ENCODE measurements at places on chromosomes 7 and 10.

DNA sequence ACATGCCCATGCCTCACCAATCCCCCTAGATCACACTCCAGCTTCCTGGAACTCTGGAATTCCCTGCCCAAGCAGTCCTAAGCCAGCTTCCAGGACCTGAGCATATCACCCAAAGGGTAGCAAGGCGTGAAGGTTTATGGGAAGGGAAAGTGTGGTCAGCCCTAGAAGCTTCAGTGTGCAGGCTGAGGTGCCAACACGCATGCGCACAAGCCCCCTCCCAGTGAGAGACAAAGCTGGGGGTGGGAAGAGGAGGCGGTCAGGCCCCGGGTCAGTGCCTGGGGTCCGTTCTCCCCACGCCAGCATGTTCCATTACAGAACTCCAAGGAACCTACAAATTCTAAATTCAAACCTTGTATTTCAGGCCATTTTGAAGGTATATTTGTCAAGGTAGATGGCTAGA, 103.6 kb upstream of the C7orf33 start:
- no peak for DNase-seq

DNA sequence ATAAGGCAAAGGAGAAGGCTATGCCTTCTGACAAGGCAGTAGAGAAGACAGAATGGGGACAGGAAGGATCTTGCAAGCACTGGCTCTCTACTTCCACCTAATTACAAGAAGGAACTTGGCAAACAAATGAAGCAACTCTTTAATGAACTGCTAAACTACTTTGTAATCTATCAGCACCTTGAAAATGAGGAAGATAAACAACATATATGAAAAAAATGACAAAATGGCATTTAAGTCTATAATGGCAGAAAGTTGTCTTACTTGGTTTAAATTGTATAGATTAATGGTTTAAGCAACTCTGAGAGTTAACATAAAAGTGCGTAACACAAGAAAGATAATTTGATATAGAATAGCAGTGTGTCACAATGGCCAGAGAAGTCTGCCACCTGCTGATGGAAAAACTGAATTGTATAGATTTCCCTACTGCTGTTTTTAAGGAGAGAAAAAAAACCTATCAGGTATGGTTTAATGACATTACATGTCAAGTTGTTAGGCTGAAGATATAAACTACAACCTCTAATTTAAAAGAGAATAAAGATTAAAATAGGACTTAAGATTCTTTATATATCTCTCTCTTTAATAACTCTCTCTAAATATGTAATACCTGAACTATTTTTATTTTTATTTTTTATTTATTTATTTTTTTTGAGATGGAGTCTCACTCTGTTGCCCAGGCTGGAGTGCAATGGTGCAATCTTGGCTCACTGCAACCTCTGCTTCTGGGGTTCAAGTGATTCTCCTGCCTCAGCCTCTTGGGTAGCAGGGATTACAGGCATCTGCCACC, 11.8 kb downstream of the NT5C3A start:
- peak; percentile 84 for DNase-seq

DNA sequence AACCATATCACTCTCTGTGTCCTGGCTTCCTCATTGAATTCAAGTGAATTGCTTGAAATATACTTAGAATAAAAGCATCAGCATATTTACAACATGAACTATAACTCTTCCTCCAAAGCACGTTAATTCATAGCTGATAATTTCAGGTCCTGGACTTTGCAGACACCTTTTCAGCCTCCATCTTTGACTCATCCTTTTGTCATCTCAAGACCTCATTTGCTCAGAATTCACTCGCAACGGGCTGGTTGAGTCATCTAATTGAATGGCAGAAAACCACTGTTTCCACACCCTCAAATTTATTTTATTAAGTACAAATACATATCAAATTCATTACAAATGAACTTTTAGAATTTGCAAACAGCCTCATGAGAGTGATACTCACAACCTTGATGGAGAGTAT, 545.7 kb downstream of the GATA3 start:
- DNase-seq = no peak

DNA sequence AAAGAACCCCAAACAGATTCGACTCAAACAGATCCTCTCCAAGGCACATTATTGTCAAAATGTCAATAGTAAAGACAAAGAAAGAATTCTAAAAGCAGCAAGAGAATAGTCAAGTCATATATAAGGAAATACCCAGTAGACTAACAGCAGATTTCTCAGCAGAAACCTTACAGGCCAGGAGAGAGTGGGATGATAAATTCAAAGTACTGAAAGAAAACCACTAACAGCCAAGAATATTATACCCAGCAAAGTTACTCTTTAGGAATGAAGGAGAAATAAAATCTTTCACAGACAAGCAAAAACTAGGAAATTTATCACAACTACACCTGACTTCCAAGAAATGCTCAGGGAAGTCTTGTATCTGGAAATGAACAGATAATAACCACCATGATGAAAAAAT, 38.2 kb downstream of the ANXA8 start:
- no peak for DNase-seq

DNA sequence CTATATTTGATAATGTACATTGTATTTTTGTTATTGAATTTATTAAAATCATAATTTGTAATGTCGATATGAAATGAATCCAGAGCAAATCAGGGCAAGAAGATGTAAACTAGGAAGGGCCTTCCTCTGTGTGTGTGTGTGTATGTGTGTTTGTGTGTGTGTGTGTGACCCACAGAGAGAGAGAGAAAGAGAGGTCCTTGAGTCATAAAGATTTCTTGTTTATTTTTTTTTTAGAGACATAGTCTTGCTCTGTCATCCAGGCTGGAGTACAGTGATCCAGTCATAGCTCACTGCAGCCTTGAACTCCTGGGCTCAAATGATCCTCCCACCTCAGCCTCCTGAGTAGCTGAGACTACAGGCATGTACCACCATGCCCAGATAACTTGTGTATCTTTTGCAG, 50.7 kb downstream of the INPP5F start:
- no peak for DNase-seq

- DNase-seq = no peak
Observed at GRCh38 chr10:88185830-88186229, 322.4 kb downstream of the PTEN start.

- peak; percentile 70 for DNase-seq
Observed at GRCh38 chr10:75283671-75284470, 48.1 kb upstream of the COMTD1 start.

DNA sequence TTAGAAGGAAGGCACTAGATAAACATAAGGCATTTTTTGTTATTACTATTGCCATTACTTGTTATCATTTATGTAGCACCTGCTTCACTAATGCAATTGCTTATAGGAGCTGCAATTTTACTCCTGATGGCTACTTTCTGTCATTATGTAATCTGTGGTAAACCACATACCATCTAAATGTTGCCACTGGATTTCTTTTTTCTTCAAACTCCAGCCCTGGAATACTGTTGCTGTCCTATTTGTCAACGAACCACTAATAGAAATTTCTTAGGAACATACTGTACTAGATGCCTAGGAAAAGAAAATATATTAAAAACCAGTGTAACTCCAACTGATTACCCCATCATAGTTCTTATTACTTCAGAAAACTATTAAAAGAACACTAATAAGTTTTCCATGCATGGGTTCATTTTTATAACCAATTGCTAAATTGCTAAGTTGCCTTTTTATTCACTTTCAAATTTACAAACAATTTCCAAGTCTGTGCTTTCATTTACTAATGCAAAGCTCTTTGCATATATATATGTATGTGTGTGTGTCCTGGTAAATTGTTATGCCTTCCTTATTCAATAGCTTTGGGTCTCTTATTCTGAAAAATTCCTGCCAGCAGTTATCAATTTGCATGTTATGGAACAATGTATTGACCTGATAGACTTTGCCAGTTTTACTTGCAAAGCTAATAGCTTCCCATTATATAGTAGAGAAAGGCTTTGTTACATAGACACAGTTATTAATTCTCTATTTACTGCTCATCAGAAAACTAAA, 287.4 kb downstream of the EXOC4 start:
- DNase-seq = no peak

GRCh38 chr10:123154711-123155505, 706 bp downstream of the BUB3 start:
- DNase-seq = peak; percentile 80

- DNase-seq = no peak
Observed at GRCh38 chr10:86959737-86960002, 1.3 kb downstream of the SNCG start.

DNA sequence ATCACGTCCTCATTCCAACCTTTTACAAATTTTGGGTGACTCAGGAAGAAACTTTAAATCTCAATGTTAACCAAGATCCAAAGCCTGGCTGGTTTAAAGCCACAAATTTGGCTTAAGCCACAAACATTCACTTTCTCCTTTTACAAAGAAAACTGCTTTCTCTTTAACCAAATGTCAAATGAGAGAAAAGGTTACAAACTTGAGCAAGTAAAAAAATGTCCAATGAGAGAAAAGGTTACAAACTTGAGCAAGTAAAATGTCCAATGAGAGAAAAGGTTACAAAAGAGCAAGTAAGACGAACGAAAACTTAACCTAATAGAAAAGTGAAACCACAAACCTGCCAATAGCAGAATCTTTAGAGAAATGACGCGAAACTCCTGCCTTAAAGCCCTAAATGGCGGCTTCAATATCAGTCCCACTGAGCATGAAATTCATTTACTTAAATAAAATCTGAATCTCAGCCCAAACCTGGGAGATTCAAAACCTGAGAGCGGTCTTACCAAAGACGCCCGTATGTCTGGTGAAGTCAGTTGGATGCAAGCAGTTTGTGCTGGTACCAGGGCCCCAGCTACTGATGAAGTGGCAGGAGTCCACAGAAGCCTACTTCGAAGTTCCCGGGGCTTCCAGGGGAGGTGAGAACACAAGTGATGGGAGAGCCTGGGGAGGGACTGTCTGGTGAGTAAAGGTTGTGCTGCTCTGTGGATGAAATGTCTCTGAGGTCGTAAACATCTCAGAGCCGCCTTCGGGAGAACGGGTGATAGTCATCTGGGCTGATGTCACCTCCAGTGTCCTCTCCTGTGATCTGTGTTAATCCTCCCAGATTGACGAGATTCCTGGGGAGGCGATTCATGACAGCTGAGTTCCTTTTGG, 74.6 kb downstream of the PAXIP1 start:
- DNase-seq = peak; percentile 94

- no peak for DNase-seq
Observed at GRCh38 chr7:2763597-2763996, 75.6 kb downstream of the AMZ1 start.

GRCh38 chr7:133290676-133291333, 37.9 kb downstream of the EXOC4 start:
- no peak for DNase-seq

DNA sequence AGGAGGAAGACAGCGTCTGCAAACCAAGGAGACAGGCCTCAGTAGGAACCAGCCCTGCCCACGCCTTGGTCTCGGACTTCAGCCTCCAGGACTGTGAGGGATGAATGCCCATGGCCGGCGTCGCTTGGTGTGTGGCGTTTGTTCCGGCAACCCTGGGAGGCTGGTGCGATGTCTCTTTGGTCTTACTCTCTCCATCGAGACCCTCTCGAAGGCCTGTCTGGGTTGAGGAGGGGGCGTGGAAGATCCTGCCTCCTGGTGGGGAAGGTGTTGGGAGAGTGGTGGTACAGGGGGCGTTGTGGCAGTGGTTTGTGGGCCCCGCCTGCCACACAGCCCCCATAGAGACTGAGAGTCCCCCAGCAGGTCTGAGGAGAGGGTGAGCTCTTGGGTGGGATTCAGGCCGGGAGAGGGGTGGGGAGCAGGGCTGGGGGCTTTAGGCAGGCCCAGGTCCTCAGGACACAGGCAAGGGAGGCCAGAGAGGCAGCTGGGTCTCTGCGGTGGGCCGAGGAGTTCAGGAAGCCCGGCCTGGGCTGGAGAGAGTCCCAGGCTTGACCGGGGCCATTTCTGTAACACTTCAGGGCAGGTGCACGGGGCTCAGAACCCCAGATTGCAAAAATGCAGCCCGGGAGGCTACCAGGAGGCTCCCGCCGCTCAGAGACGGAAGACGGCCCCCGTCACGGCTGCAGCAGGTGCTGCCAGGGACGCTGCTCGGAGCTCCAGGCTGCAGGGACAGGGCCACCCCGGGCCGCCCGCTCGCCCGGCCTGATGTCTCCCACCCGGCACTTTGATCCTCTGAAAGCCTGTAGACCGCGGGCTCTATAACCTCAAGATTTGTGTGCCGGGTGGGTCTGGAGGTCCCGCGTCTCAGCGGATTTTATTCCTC, 33.8 kb upstream of the PSMG3 start:
- no peak for DNase-seq

GRCh38 chr7:33129806-33130153, 416 bp downstream of the BBS9 start:
- no peak for DNase-seq

DNA sequence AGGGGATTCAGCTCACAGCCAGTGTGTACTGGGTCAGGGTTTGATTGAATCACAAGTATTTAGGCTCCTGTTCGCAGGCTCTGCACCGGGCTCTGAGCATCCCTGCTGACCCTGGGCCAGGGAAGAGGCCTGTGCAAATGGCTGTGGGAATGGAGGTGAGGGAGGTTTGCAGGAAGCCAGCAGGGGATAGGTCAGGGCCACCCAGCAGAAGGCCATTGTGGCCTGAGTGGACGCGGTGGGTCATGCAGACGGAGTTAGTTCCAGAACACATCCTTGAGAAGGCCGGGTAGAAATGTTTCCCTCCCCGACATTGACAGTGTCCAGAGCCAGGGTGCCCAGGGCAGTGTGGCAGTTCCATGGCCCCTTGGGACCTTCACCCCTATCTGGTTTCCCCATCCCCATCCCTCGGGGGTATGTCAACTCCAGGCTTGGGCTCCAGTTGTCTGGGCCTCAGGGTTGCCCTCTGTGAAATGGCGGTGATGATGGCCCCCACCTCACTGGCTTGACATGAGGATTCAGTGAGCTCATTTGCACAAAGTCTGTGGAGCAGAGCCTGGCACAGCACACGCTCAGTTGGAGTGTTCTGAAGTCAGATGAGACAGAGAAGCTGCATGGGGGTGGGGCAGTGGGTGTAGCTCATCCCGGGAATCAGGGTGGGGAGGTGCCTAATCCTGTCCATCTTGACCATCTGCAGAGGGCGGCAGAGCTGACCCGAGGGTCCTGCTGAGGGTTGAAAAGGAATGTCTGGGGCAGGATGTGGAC, 107.6 kb downstream of the ADCY1 start:
- DNase-seq = no peak

DNA sequence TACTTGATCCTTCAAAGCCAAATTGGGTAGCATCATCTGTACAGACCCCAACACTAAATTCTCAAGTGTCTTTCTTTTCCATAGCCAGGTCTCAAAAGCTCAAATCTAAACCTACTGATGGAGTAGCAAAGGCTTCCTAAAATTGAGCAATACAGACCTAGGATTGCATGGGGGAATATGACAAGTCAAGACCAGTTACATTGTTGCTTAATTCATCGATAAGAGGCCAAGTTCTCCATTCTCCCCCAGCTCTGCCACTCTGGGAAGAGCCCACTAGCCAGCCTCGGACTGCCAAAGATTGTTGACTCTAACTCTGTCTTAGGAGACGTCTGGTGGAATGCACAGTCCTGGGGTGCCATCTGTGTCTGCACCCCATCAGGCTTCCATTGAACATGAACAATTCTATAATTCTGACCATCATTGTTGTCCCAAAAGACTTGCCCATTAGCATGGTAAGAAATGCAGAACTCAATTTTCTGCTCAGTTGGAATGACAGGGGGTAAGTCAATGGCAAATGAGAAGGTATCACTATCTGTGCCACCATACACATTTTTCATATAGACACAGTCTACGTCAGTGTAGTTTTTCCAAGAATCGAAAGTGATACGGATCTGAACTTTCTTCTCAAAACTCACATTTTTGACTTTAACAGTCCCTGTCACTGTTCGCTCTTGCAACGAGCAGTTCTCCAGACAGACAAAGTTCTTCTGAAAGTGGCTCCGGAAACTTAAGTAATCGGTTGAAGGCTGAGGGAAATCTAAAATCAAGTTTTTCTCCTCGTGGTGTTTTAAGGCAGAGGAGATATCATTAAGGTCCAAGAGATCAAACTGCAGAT, 2.9 kb downstream of the PPP1R3C start:
- peak; percentile 35 for DNase-seq
